ENCODE measurements at places on chromosomes 11 and 22. TPM values are rescaled to one million over a fixed set of nuclear protein-coding genes. Genes with fewer than 3 reads are reported as not detected.

DNA sequence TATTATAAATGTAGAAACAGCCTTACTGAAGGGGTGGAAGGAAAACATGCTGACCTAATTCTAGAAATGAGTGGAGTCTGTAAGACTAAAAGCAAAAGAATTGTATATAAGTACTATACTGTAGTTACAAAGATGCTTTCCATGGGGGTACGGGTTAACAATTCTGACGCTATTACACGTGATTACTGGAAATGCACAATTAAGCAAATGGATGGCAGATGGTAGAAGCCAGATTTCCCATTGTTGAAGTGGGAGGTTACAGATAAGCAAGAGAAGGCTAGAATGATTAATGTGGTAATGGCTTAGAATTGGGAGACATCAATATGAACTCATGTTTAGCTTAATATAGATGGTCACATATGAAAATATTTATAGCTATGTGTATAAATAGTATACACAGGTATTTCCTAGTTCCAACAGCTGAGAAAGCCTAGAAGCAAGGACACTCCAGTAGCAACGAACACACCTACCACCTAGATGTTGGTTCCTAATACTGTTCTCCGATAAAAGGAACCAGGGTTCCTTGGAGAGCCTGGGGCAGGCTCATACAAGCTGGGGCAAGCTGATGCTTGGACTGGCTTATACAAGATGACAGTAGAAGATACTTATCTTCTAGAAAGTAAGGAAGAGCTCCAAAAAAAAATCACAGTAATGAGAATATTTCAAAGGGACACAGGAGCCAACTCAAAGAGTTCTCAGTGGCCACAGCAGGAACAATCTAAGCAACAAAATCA is 13.5 kb downstream of the SMC1B start:
- no peak for DNase-seq

OR5B17 gene
- not detected for total RNA-seq

DNA sequence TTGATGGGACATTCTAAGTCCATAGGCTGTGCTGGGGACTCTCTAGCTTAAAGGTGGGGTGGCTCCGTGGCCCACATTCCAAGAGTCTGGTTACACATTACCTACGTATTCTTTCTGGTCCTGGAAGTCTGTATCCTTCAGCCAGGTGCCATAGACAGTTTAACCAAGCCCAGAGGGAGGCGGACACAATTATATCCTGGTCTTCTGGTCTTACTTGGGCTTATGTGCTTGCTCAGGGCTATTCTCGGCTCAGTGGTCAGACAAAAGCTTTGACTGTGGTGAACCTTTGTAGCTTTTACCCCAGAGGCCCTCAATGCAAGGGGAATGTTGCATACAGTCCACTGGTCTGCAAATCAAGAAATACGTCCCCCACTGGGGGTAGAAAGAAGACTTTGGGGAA is 3.4 kb upstream of the INCENP start:
- no peak for DNase-seq

- no peak for DNase-seq
Measured at GRCh38 chr11:118411530-118411929, 10.1 kb downstream of the ATP5MG start.

VPREB1 gene
- not detected for total RNA-seq

GRCh38 chr11:59551659-59552521 is 40.6 kb downstream of the OR4D9 start:
- peak; percentile 77 for DNase-seq

DNA sequence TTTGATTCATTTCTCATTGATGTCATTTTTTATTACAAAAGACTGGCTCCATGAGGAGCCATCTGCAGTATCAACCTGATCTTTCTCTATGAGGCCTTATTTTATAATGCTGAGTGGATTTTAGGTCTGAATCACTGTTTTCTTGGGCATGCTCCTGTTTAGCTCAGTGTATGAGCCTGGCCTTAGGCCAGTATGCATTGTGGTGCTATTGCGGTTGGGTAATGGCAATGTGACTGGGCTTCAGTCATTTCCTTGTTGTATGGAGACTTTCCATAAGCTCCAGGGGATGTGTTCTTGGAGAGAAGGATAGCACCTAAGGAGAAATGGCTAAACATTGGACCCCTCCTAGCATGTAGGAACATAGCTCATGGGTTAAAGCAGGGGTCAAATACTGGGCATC is 293.2 kb downstream of the NELL1 start:
- DNase-seq: no peak
